ENCODE measurements at places on chromosomes 1 and 21.

GRCh38 chr1:113223040-113223439 lies 150.0 kb downstream of the LRIG2 start:
- DNase-seq = no peak

GRCh38 chr1:89454845-89455521 lies 69.6 kb upstream of the LRRC8B start:
- DNase-seq = peak; percentile 53

DNA sequence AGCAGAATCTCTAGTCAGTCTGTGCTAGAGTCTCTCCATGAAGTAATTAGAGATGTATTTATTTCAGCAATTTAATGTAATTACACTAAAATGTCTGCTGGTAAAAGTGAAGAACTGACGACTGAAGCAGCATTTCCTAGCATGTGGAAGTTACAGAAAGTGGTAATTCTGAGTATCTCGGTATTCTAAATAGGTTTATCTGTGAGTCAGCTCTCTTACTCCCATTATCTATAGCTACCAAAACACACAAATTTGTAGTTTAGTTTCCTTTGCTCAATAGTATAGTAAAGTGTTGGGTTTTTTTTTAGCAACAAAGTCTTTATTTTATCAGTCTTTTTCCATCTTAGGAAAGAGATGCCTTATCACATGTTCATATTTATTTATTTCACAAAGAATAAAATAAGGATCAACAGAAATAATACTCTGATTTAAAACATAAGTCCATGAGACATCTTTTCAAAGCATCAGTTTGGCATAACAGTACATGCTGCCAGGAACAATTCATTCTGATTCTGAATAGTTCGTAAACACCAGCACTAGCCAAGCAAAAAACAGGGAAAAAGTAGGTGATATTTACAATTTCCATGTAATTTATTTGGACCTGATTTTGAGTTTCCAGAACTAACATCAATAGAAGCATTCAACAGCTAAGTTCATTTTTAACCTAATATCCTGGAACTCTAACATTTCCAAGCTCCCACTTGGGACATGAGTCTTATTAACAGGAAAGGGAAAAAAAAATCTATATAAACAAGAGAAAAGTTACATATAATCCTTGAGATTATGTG lies 76.3 kb downstream of the KCNT2 start:
- no peak for DNase-seq

DNA sequence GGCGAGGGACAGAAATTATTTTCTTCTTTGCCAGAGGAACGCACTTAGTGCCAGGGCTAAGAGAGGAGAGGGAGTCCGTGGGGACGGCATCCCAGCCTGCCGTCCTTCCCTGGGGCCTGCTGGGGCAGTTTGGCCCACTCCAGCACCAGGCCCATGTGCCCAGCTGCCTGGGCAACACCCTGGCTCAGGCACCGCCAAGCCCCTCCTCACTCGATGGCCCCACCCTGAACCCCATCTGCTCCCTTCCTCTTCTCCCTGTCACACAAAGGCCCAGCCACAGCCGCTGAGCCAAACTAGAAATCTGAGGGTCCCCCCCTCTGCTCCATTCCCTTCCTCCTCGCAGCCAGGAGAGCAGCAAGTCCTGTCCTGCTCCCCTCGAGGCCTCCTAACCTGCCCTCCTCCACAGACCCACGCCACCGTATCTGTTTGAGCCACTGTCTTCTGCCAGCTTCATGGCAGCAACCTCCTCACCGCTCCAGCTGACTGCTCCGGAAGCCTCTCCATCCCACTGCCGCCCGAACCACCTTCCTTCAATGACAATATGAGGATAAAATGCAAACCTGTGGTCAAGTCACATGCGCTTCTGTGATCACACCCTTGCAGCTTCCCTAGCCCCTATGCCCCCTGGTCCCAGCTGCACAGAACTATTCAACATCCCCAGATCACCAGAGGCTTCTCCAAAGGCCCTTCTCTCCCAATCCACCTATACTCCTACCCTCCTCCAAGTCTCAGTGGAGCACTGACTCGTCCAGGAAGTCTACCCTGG lies 8.4 kb upstream of the TNNI1 start:
- no peak for DNase-seq

- DNase-seq = no peak
These were observed 126.1 kb downstream of the NAV1 start for GRCh38 chr1:201665036-201665435.

GRCh38 chr1:163544441-163544840 lies 222.7 kb downstream of the NUF2 start:
- DNase-seq = no peak

DNA sequence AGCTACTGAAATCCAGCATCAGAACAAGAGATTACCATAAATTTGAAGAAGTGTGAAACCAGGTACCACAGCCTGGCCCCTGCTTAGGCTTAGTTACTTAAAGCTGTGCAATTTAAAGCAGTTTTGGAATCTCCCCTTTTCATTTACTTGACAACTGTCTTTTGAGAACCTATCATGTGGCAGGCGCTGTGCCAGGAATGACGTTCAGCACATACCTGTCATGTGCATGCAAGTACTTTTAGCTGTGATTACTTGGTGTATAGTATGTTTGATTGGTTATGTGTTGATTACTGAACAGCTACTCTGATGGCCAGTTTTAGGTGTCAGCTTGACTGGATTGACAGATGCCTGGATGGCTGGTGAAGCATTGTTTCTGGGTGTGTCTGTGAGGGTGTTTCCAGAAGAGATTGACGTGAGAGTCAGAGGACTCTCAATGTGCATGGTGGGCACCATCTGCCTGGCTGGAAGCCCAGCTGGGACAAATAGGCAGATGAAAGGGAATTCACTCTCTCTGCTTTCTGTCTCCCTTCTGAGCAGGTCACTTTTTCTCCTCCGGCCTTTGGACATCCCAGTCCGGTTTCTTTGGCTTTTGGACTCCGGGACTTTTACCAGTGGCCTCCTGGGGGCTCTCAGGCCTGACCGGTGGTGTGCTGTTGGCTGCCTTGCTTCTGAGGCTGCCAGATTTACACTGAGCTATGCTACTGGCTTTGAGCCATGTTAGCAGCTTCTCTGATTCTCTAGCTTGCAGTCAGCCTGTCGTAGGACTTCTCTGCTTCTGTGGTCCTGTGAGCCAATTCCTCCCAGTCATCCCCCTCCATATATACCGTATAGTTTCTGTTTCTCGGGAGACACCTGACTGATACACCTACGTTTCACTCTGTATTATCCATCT lies 178.0 kb downstream of the RYR2 start:
- DNase-seq = no peak

GRCh38 chr1:24101796-24102586 lies 9.9 kb downstream of the MYOM3 start:
- no peak for DNase-seq

- DNase-seq = no peak
These were observed 1791.5 kb downstream of the PLA2G4A start for GRCh38 chr1:188620236-188620635.

DNA sequence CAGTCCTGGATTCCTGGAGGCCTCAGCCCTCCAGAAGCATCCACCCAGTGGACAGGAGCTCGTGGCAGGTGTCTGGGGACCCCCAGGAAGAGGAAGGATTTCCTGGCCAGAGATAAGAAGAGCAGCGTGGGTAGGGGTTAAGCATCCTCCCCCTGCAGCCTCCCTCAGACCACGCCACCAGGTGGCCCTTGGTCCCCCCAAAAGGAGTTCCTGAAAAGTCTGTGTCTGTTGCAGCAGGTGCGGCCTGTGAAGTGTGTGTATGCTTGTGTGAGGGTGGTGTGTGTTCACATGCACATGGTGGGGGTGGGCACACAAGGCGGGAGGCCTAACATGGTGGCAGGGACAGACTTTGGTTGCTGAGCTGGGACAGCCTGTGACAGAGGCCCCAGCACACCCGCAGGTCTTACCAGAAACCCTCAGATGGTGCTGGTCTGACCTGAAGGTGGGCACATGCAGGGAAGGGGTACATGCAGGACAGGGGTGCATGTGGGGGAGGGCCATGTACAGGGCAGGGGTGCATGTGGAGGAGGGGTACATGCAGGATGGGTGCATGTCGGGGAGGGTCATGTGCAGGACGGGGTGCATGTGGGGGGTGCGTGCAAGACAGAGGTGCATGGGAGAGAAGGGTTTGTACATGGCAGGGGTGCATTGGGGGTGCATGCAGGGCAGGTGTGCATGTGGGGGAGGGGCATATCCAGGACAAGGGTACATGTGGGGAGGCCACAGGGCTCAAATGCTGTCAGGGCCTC lies 18.2 kb upstream of the RUNX3 start:
- DNase-seq = no peak

- peak; percentile 64 for DNase-seq
These were observed 569 bp upstream of the DAB1 start for GRCh38 chr1:57424231-57425027.

DNA sequence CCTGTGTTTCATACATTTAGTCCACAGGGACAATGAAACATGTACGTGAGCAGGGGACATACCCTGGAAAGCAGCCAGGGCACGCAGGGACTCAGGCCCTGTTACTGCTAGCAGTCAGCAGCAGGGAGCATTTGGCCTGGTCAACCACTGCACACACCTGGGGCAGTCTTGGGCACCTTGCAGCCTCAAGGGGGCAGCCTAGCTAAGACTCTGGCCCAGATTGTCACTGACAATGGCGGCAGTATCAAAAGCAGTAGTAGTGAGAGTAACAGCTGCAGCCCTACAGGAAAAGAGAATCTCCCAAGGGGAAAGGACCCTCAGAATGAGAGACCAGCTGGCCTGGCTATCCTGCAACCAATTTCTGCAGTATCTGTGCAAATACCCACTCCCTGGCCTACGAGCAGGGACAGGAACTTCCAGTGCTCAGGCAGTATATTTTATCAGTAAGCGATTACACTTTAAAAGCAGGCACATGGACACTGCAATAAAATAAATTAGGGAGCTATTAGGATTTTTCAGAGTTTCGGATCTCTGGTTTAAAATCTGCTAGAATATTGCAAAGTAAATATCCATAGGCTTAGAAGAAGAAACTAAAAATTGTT lies 475.6 kb downstream of the LTN1 start:
- DNase-seq = peak; percentile 81

- no peak for DNase-seq
These were observed 2.4 kb upstream of the ABL2 start for GRCh38 chr1:179231923-179232322.

GRCh38 chr1:41396084-41396483 lies 34.9 kb downstream of the FOXO6 start:
- no peak for DNase-seq

- DNase-seq = peak; percentile 73
These were observed 1.9 kb downstream of the EEIG2 start for GRCh38 chr1:108561689-108562326.

- no peak for DNase-seq
These were observed 22.2 kb downstream of the TUT4 start for GRCh38 chr1:52530563-52531144.

DNA sequence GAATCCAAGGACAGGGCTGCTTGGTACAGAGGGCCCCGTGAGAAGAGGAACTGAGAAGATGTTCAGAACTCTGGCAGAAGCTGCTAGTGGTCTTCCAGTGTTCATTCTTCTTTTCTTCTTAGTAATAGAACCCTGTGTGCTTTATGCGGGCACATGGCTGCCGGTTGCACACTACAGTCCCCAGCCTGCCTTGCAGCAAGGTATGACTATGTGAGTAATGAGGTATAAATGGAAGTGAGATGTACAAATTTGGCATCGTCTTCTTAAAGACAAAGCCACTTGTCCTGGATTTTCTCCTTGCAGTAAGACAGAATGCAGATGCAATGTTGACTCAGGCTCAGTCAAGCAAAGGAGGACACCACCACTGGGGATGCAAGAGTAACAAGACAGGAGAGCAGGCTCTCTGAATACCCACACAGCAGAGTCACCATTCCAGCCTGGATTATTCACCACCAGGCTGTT lies 15.0 kb upstream of the ATP1B1 start:
- no peak for DNase-seq

DNA sequence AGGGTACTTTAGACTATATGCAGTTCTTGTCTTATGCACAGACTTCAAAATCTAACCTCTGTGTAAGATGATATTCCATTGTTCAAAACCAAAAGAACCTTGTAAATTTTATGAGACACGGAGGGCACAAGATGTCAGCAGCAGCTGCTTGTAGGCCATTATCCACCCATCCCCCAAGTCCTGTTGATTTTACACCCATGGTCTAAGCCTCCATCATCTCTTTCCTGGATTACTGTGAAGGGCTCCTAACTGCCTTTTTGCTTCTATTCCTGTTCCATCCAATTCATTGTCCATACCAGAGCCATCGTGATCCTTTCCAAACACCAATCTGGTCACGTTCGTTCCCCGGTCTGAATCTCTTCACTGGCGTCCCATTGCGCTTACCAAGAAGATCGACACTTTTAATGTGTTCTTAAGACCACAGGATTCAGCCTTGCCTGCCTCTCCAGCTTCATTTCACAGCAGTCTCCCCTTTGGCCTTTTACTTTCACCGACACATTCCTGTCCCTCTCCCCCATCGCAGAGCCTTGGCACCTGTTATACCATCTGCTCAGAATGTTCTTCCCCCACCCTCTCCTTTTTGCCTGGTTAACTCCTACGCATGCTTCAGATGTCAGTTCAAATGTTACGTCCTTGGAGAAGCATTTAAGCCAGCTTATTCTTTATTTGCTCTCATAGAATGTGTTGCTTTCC lies 107.3 kb upstream of the POU3F1 start:
- DNase-seq = no peak

GRCh38 chr1:41449326-41449921 lies 35.1 kb downstream of the EDN2 start:
- DNase-seq = no peak

DNA sequence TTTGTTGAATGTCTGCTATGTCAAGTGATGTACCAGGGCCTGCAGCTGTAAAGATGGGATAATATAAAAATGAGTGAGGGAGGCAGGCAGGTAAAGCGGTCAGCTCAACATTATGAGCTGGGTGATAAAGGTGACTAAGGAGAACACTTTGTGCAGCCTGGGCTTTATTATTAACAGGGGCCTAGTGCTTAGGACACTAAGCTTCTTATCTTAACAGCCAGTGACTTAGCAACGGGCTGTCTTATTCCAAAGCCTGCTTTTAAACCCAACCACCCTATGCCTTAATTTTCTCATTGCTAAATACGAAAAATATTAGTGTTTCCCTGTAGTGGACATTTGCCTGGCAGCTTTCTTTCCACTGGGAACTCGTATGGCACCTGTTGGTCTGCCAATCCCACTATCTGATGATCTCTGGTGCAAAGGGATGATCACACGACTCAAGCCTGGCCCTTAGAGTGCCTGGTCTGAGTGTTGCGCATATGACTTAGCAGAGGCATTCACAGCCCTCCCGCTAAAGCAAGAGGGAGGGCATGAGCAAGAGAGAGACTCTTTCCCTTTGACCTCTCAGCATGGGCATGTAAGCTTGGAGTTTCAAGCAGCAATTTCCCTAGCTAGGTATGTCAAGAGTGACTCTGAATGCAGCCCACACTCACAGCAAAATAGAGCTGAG lies 98.6 kb upstream of the PAPPA2 start:
- no peak for DNase-seq

Data from iPS-NIHi11 (cell line).